ENCODE measurements at places on chromosomes 7 and 10.

- DNase-seq, result no peak
Observed at GRCh38 chr10:24528946-24529345, 194.7 kb downstream of the ARHGAP21 start.

DNA sequence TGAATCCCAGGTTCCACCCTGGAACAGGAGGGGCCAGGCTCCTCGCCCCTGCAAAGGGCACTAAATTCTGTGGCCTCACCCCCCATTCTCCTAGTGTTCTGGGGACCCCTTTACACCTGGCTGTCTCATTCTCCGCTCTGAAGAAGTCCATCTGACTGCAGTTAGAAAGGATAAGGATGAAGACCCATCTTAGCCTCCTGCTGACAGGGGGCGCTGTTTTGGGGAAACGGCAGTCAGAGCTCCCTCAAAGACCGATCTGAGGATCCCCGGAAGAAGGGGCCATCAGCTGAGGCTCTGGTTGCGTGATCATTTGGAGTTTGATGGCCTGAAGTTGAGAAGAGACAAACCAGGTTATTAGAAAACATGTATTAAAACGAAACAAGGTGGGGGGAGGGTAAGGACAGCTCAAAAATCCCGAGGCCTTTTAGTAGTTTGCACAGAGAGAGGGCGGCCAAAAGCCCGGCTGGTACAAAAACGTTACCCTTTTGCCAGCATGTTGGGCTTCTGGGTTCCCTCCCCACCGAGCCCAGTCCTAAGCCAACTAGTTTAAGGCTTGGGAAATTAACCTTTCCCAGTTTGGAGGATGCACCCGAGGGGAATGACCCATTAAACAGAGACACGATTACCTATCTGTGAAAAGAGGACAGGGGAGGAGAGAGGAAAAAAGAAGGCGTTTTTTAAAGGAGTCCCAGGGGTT lies 102.8 kb downstream of the CHN2 start:
- no peak for DNase-seq

GRCh38 chr7:126398851-126399529 lies 853.8 kb downstream of the GRM8 start:
- DNase-seq, result no peak

DNA sequence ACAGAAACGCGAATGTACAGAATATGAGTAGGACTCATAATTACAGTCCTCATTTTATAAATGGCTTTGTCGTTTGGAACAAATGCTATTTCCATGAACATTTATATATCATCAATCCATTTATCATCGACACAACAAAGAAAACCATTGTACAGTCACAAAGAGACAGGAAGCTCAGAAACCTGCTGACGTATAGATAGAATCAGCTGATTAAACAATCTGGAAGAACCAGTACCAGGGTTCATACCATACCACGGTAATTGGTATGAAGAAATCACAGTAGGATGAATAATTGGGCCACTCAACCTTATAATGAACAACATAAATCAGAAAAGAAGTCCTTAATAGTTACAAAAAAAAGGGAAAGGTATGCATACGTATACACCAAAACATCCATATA lies 295.0 kb downstream of the PARD3 start:
- DNase-seq, result no peak

DNA sequence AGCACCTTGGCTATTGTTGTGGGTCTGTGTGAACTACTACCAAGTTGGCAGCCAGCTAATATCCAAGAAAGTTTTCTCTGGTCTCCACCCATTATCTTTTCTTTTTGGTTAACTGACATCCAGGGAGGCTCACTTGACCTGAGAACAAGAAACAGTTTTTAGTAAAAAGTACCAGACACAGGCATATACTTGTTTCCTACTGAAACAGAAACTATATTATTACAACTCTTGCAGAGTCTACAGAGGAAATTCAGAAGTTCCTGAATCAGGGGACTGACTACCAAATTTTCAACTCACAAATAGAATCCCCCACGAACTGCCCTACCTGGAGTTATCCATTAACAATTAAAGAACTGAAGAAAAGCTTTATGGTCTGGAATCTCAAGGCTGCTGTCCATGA lies 168.9 kb downstream of the KCND2 start:
- no peak for DNase-seq

DNA sequence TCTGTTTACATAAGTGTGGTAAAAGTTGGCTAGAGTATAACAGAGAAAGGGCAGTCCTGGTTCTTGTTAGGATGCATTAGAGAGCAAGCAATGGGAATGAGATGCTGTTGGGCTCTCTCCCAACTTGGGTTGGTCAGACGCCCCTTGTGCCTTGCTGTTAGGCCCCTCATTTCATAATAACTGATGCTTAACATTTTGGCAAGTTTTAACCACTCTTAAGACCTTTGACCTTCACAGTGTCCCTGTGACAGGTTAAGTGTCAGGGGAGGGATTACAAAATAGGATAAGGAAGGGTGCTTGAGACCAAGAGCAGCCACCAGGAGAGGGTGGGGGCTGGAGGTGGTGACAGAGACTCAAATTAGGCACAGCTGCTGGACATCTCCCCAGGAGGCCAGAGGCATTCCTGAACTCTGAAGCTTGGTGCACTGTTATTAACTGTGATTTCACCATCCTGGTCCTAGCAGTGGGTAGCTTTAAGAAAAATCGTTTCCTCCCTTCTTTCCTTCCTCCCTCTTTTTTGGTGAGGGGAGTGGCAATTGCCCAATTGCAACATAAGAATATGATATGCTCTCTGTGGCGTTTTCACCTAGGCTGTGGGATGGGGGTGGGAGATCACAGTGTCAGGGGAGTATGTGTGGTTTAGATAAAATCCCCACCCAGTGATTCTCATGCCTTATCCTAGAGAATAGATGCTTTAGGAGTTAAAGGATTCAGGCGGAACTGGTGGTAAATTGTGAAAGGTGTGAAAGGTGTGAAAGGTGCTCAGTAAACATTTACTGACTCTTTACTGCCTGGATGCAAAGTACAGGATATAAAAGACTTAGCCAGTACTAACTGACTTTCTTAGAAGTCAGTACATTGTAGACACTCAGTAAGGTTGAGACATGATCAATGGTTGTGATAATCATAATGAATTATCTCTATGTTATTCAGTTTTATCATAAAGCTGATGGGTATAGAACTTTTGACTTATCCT lies 270.5 kb downstream of the BICC1 start:
- DNase-seq, result no peak

DNA sequence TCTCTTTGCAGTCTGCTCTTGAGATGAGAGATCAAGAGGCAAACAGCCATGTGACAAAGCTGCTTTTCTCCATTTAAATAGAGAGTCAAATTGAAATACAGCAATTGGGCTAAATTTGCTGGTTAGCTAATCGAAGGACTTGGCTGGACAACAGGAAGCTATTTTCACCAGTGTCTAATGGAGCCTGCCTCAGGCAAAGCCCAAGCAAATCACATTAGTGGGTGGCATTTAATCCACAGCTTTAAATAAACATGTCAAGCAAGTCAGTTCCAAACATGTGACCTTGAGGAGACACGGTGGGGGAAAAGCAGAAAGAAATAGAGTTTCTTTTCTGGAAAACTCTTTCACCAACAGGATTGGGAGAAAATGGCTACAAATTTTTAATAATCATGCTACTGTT lies 180.5 kb upstream of the AOAH start:
- no peak for DNase-seq

- no peak for DNase-seq
Observed at GRCh38 chr7:33961948-33962347, 56.6 kb downstream of the BMPER start.

DNA sequence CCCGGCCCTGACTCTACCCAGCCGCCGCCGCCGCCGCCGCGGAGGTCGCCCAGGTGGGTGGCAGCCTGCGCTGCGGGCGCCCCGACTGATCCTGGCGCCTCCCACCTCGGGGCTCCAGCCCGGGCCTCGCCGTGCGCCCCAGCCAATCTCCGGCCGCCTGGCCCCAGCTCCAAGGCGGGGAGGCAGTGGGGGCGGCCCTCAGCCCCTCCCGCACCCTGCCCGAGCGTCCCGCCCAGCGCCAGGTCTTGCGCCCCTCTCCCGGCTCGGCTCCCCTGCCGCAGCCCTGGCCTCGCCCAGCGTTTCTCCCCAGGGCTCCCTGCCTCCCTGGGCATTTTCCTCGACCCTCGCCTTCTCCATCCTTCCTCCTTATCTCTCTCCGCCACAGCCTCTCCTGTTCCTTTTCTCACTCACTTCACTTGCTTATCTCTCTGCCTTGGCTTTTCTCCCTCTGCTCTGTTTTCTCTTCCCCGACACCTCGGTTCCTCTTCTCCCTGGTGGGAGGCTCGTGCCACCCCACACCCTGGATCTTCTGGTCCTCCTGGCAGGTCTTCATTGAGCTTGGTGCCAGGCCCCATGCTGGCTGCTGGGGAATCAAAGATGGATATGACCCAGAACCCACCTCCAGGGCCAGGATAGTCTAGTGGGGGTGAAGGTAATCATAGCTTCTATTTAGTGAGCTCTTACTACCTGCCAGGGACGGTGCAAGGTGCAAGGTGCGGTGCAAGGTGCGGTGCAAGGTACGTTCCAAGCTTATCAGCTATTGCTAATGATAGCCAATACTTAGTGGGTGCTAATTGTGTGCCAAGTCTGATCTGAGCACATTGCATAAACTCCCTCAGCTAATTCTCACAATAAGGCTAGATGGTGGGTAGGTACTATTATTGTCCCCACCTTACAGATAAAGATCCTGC lies at the start of gene SFRP5:
TSS of gene SFRP5 (minus strand) at position 87 of the 911 bp plus-strand sequence. CDS start 166 bp downstream, outside the sequence.
- DNase-seq, result no peak

GRCh38 chr10:90180886-90181691 lies 479.7 kb downstream of the KIF20B start:
- DNase-seq, result peak; percentile 45

DNA sequence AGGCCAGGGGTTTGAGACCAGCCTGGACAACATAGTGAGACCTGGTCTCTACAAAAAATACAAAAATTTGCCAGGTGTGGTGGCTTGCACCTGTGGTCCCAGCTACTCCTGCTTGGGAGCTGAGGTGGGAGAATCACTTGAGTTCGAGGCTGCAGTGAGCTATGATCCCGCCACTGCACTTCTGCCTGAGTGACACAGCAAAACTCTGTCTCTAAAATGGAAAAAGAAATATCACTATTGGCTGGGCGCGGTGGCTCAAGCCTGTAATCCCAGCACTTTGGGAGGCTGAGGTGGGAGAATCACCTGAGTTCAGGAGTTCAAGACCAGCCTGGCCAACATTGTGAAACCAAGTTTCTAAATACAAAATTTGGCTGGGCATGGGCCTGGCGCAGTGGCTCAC lies 44.9 kb upstream of the RASGEF1A start:
- DNase-seq, result no peak

GRCh38 chr7:132072873-132073272 lies 503.4 kb downstream of the PLXNA4 start:
- DNase-seq, result no peak

DNA sequence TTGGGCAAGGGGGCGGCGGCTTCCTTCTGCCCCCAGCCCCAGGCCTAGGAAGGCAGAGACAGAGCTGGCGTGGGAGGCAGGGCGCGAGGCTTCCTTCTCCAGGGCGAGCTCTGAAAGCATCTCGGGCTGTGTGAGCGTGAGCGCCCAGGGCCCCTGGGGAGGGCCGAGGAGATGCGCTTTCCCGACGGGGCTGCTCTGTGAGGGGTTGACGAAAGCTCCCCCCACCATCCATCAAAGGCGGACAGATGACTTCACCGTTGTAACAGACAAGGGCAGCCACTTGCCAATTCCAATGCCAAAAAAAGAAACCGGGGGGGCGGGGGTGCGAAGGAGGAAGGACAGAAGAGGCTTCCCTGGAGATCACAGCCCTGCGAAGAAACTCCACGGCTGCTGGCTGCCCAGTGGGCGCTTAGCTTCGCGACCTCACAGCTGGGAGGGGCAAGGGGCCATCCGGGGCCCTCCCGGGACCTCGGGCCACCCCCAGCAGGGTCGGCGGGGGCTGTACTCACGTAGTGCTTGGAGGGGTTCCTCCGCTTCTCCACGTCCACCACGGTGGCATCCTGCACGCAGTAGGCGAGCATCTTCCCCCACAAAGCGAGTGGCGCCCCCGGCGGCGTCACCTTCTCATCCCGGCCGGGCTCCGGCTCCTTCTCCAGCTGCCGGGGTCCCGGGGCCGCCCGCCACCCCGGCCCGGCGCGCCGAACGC lies 537 bp downstream of the SH3PXD2A start:
- DNase-seq, result no peak

- DNase-seq, result no peak
Observed at GRCh38 chr10:17179002-17179401, 22.5 kb downstream of the TRDMT1 start.

GRCh38 chr10:56286096-56286495 lies 75.0 kb downstream of the ZWINT start:
- no peak for DNase-seq

Measured in spinal cord (tissue), 10 donors.